ENCODE measurements at places on chromosomes 1 and 21.
A peak's percentile ranks its signal among the peaks of the same experiment; 100 is the strongest.

DNA sequence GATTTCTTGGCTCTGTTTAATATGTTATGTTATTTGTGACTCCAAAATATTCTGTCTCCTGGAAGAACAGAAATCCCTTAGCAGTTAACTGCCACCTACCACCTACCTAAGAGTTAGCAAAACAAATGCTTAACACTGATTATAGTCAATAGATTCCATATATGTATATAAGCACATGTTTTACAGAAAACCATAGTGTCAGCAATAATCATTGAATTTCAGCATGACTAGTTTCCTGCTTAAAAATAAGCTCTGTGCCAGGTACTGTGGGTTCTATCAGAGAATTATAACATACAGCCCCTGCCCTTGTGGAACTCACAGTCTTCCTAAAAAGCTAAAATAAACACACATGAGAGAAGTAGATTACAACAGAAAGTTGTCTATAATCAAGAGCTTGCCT, 561.9 kb upstream of the CAMK1G start:
- DNase-seq, result no peak

- DNase-seq, result no peak
Observed at GRCh38 chr1:77948841-77949424, 29.9 kb downstream of the FUBP1 start.

DNA sequence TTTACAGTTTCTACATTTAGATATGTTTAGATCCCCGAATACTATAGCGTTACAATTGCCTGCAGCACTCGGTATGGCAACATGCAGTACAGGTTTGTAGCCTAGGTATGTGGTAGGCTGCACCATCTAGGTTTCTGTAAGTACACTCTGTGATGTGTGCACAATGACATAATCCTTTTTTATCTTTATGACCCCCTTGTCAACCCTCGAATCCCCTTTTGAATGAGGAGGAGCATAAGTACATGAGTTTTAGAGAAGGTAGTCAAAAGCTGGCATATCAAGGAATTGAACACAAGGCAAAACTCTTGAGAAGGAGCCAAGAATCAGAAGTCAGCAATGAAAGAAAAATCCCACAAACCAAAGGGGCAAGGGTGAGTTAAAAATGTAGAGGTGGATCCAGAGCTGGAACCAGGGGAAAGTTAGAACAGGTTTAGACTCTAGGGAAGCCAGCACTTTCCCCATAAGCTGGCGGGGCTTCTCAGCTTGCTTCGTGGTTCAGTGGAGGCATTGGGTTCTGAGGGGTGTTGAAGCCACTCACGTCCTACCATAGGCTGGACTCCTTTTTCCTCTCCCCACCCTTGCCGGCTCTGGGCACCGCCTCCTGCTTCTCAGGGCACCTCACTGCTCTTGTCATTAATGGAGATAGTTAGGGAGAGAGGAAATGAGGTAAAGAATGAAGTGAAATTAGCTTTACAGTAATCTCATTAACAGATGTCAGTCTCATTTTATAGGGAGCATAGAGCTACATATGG, 31.3 kb downstream of the OLFML3 start:
- no peak for DNase-seq

DNA sequence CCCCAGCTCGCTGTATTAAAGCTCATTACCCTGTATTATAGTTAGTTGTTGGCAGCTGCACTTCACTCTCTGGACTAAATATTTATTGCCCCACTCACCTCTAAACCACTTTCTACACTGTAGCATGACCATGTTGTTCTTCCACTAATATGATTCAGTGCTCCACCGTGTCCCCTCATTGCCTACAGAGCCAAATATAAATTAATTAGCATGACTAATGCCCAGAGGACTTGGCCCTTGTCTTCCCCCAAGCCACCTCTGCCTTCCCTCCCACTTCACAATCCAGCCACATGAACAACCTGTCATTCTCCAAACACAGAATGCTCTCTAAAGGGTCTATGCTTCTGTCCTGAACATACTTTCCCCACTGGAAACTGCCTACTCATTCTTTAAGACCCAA, 276.5 kb downstream of the PLPP3 start:
- no peak for DNase-seq

DNA sequence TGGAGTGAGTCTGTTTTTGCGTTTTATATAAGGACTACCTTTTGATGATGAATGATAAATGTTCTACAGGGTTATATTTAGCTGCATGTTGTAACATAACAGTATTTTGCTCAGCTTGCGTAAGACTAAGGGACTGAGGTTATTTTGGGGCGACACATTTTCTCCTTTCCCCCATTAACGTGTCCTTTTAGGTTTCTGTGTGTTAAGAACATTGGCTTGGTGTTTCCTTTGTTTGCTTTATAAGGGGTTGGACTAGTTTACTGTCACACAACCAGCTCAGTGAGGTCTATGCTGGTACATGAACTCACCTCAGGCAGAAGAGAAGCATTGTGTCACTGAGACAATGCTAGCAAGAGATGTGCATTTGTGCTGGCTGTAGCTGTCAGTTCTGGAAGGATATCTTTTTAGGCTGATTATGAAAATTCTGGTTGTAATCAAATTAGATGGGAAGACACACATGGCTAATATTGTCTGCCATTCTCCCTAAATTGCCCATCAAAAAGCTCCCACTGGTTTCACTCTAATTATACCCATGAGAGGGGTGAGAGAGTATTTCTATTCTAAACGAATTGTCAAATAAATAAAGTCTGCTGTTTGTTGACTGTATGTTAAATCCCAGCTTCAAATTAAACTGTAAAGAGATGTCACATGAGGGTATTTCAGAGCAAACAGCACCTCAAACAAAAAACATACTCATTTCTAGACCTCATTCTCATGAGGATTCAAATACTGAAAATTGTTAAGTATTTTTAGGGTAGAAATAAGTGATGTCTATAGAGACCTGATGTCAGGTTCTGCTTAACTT, 62.6 kb downstream of the CDC14A start:
- DNase-seq, result no peak

GRCh38 chr1:41642922-41643821, 158.7 kb upstream of the EDN2 start:
- no peak for DNase-seq

GRCh38 chr21:42467140-42467983, 28.7 kb downstream of the RSPH1 start:
- peak; percentile 12 for DNase-seq
